ENCODE measurements at places on chromosomes 5 and 9.

DNA sequence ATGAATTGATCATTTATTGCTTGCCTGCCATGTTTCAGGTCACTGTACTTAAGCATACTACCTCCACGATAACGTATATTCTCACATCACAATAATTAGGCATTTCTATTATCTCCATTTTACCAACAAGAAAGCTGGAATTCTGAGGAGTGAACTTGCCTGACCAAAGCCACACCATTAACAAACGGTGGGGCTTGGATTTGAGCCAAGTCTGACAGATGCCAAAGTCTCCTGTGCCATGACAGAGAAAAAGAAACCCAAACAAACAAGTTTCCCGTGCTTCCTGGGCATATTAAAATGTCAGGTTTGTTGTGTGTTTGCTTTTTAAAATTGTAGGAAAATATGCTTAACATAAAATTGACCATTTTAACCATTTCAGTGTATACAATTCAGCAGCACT lies 40.8 kb upstream of the KCNV2 start:
- no peak overlapping the region for H3K4me3 ChIP-seq
- H3K27me3 ChIP-seq: no peaks in the 10 kb centered on the region
- DNase-seq: no peak
- H3K4me1 ChIP-seq: no peaks in the 10 kb centered on the region

DNA sequence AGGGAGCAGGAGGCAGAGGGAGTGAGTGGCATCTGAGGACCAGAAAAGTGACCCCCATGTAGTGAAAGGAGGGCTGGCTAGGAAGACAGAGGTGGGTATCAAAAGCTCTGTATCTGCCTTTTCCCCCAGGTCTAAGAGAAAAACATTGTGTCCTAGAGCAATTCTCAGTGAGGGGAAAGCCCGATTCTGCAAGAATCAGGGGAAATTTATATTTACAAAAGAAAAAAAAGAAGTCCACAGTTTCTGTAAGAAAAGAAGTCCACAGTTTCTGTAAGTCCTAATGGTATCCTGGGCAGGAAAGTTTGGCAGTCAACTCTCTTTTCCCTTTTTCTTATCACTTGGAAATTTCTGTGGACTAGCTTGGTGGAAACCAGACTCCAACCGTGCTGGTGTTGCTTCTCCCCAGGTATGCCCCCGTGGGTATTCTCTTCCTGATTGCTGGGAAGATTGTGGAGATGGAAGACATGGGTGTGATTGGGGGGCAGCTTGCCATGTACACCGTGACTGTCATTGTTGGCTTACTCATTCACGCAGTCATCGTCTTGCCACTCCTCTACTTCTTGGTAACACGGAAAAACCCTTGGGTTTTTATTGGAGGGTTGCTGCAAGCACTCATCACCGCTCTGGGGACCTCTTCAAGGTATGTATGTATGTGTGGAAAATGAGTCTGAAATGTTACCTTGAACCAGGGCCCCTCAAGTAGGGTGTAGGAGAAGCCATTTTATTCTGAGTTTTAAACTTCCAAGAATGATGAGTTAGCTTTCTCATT lies 73.0 kb downstream of the SLC1A3 start:
- H3K36me3 ChIP-seq: no peaks in the 10 kb centered on the region
- DNase-seq: no peak
- H3K4me3 ChIP-seq: no peak overlapping the region
- no peaks in the 10 kb centered on the region for H3K4me1 ChIP-seq

- peak overlapping the region; percentile 97 for H3K4me3 ChIP-seq
- peak overlapping the region; percentile 74 for H3K27ac ChIP-seq
- H3K27me3 ChIP-seq: no peaks in the 10 kb centered on the region
- peaks cover 69% of the 10 kb centered on the region for H3K4me1 ChIP-seq
These were observed 73.2 kb downstream of the PIK3R1 start for GRCh38 chr5:68288707-68289134.

DNA sequence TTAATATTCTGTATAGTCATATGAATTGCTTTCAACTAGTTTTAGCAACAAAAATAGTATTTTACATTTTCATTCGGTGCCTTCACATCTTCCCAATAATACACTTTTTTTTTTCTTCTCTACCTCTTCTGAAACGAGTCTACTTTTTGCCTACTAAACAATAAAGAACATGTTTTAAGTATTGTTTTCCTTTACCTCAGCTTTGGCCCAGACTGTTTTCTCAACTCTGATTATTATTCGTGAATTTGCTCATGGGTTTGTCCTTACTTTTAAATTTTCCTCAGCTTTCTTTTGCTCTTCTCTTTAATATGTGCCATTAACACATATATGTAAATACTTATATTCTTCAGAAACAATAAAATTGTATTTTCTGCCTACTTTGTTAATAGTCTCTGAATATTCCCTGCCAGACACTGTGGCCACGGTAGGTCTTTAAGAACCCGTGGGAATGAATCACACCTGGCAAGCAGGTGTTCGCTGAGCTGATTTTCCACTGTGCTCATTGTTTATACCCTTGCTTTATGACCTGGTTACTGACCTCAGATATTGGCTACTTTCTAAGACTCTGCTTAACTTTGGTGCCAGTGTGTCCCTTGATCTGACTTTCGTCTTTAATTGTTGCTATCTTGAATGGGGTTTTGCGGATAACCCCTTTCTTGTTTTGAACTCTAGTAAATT lies 49.1 kb downstream of the FAM170A start:
- no peak overlapping the region for H3K27ac ChIP-seq
- H3K4me3 ChIP-seq: no peak overlapping the region
- DNase-seq: no peak
- H3K36me3 ChIP-seq: no peaks in the 10 kb centered on the region

DNA sequence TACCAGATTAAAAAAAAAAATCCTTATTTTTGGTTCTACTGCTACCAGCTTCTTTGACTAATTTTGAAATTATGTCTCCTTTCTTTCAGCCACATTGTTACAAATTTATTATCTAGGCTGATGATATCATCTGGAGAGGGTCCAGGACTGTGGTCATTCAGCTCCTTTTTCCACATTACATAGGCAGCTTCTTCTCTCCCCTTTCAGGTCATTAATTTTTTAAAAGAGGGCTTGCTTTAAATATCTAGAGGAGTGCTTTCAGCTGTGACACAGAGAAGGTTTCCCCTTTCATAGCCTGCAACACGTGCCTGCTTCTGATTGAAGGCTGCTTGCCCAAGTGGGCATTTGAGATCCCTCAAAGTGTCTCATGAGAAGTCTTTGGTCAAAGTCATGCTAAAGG lies 155.7 kb upstream of the PAPPA start:
- no peaks in the 10 kb centered on the region for H3K4me1 ChIP-seq
- H3K27me3 ChIP-seq: no peaks in the 10 kb centered on the region
- no peak overlapping the region for H3K27ac ChIP-seq
- H3K36me3 ChIP-seq: no peaks in the 10 kb centered on the region
- DNase-seq: no peak

DNA sequence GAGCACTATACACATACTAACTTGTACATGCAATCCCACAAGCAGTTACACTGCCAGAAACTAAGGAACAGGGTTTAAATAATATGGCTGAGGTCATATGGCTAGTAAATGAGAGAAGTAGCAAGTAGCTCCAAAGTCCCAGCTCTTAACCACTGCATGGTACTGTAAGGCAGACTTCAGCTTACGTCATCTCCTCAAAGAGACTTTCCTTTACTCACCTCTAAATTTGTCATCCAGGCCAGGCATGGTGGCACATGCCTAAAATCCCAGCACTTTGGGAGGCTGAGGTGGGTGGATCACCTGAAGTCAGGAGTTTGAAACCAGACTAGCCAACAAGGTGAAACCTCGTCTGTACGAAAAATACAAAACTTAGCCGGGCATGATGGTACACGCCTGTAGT lies 20.4 kb upstream of the SELENOP start:
- no peaks in the 10 kb centered on the region for H3K4me1 ChIP-seq
- no peak overlapping the region for H3K27ac ChIP-seq
- H3K36me3 ChIP-seq: no peaks in the 10 kb centered on the region
- H3K4me3 ChIP-seq: no peak overlapping the region

DNA sequence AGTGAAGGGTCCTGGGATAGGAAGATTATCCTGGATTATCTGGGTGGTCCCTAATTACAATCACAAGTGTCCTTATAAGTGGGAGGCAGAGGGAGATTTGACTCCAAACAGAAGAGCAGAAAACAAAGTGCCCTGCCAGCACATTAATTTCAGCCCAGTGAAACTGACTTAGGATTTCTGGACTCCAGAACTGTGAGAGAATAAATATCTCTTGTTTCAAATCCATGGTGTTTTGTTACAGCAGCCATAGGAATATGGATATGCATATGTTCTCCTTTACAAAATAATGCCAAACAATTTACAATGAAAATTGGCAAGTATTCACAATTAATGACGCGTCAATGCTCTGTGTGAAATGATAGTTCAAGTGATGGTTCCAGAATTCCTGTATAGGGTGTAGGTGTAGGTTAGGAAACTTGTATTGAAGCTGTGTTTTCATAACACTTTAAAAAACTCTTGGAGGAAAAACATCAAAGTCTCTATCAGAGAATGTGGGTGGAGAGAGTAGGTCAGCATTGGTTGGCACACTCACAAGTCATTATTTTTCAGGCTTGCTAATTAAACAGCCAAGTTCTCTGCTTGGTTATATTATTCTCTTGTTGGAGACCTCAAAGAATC lies 19.9 kb upstream of the PLPP1 start:
- H3K4me1 ChIP-seq: no peaks in the 10 kb centered on the region
- H3K27me3 ChIP-seq: peaks cover 3% of the 10 kb centered on the region
- no peaks in the 10 kb centered on the region for H3K36me3 ChIP-seq

- no peaks in the 10 kb centered on the region for H3K27me3 ChIP-seq
- no peaks in the 10 kb centered on the region for H3K4me1 ChIP-seq
- DNase-seq: no peak
- no peak overlapping the region for H3K27ac ChIP-seq
- no peaks in the 10 kb centered on the region for H3K36me3 ChIP-seq
These were observed 9.3 kb upstream of the SCGB3A1 start for GRCh38 chr5:180600554-180601041.

Data from CD4-positive, CD25-positive, alpha-beta regulatory T cell (primary cell).